ENCODE measurements at places on chromosomes 16 and 17.

DNA sequence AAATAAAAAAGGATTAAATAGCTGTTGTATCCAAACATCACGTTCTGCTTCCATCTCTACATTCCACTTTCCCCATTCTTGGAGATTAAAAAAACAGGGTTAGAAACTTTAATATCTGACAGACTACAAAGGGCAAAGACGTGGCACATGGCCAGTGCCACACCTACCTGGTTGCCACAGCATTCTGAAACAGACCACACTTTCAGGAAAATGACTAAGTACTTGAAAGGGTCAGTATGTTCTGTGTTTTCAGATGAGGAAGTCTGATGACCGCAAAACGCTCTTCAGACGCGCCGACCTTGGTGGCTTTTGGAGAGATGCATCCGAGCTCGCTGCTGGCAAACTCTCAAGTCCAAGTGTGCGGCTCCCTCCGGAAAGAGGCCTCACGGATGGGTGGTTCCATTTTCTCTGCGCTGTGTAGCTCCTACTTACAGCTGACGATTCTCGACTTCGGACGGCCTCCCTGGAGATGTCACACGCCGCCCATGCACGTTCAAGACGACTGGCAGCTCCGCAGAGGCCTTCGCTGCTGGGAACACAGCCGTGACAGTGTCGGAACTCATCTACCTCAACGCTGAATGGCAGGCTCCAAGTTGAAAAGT, 15.5 kb downstream of the MAP1LC3B start:
- DNase-seq, result peak; percentile 37

DNA sequence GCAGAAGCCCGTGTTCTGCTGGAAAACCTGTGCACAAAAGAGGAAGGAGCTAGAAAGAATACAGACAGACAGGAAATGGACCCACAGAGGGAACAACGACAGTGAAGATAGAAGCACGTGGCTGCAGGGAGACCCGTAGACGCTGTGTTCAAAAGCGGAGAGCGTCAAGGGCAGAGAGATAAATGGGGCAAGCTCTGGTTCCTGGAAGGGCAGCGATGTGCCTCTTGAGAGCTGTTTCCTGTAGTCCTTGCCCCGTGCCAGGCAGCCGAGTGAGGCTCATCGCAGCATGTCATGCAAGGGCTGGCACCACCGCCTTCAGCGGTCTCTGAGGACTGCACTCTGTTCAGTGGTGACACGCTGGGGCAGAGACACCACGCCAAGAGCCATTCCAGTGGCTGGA, 43.6 kb upstream of the CACNG5 start:
- no peak for DNase-seq

DNA sequence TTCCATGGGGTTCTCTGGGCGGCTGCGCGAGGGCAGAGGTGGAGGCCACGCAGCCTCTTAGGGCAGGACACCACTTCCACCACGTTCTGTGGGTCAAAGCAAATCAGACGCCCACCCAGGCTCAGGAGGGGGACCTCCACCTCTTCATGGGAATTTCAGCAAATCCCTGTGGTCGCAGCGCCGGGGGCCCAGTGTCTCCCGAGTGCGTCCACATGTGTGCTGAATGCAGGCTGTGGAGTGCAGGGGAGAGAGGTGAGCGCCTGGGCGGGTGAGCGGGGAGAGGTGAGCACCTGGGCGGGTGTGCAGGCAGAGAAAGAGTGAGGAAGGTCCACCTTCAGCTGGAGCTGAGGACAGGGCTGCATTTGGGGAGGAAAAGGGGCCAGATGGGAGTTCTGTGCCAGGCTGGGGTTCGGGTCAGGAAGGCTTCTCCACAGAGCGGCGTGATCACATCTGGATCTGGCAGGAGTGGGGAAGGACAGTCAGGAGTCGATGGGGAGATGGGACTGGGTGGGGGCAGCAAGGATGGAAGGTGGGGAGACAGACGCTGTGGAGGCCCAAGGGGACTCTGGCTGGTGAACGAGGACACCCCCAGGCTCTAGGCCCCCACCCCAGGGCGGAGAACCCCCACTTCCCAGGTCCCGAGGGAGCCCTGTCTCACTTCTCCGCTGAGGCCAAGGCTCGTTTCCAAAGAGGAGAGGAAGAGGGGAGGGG, 36.8 kb upstream of the CBFA2T3 start:
- no peak for DNase-seq

DNA sequence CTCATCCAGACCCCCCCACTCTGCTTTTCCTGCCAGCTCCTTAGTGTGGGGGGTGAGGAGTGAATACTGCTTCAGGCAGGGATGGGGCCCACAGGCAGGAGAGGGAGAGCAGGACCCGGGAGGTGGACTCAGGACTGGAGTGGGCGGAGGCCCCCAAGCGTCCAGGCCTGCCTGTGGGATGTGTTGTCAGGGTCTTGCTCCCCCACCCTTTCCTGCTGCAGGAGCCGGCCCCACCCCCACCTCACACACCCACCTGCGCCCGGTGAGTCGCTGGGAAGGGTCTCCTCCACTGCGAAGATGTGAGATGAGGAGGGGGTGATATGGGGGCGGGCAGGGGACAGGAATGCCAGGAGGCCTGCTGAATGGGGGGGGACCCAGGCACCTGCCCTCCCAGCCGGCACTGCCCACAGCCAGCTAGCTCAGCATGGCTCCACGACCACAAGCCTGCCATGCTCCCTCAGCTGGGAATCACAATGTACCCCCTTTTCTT, 1.1 kb downstream of the FAM171A2 start:
- DNase-seq, result no peak

DNA sequence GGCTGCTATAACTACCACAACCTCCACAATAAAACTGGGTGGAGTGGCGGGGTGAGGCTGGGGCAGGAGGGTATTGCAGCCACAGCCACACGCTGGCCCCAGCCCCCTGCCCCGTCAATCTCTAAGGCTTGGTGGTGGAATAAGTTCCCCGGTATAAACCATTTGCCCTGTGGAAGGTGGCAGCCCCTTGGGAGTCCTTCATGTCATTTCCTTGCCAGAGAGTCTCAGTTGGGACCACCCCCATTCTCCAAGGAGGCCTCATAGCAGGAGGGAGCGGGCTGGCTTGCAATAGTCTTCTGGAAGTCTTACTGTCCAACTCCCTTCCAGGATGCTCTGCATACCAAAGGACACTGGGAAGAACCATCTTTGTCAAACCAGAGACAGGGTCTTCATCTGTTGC, 19.4 kb downstream of the CD300A start:
- DNase-seq, result no peak

- DNase-seq, result no peak
Observed at GRCh38 chr17:73427198-73427597, 115.4 kb upstream of the CDC42EP4 start.

GRCh38 chr17:80631142-80632045, 86.8 kb downstream of the RPTOR start:
- no peak for DNase-seq

Measured in heart left ventricle (tissue), 16 donors.